Mucosa of gallbladder (tissue), 1 donor: ENCODE measurements at places on chromosomes 3 and 15.

DNA sequence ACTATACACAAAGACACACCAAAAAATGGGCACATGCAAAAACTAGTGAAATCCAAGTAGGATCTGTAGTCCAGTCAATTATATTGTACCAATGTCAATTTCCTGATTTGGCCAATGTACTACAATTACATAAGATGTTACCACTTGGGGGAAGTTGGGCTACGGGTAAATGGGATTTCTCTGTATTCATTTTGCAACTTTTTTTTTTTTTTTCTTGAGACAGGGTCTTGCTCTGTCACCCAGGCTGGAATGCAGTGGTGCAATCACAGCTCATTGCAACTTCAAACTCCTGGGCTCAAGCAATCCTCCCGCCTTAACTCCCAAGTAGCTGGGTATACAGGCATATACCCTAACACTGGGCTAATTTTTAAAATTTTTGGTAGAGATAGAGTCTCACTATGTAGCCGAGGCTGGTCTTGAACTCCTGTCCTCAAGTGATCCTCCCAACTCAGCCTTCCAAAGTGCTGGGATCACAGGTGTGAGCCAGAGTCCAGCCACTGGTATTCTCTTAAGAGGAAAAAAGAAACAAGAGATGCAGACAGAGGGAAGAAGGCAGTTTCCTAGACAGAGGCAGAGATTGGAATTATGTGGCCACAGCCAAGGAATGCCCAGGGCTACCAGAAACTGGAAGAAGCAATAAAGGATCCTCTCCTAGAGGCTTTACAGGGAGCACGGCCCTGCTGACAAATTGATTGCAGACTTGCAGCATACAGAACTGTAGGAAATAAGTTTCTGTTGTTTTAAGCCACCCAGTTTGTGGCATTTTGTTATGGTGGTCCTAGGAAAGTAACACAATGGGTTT lies 33.3 kb downstream of the TFDP2 start:
- no peak for DNase-seq

DNA sequence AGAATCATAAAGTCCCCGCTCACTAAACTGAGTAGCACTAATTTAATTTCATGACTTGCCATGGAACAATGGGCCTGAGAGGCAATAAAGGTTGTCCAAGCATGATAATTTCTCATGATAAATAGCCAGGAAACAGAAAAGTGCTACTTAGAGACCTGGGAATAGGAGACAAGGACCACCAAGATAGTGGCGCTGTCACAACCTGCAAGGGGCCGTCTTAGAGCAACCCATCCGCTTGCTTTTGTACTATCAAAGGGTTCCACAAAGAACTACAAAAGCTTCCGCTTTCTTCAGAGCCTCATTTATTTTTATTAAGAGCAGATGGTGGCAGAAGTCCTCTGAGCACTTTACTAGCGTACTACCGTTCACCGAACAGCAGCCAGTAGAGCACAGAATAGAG lies 421.7 kb upstream of the GRM7 start:
- no peak for DNase-seq

DNA sequence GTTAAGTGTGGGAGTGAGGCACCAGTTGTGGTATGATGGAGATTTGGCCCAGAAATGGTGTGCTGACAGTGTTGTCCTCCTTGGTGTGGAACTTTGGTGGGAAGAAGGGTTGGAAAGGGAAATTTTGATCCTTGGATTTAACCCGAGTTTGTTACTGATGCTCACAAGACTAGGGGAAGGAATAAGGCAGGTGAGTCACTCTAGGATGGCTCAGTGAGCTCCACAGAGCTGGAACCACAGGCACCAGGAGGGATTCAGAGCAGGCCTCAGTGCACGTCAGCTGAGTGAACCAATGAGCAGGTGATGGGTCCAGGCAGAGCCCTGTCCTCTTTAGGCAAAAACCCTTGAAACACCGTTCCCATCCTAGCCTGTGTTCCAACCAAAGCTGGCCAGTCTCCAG lies 11.4 kb downstream of the CHRD start:
- no peak for DNase-seq

DNA sequence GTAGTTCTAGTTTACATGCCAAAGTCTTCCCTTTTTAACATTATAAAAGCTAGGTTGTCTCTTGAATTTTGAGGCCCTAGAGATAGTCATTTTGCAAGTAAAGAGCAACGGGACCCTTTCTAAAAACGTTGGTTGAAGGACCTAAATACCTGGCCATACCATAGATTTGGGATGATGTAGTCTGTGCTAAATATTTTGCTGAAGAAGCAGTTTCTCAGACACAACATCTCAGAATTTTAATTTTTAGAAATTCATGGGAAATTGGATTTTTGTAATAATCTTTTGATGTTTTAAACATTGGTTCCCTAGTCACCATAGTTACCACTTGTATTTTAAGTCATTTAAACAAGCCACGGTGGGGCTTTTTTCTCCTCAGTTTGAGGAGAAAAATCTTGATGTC lies 21.3 kb downstream of the SLC35A5 start:
- no peak for DNase-seq

DNA sequence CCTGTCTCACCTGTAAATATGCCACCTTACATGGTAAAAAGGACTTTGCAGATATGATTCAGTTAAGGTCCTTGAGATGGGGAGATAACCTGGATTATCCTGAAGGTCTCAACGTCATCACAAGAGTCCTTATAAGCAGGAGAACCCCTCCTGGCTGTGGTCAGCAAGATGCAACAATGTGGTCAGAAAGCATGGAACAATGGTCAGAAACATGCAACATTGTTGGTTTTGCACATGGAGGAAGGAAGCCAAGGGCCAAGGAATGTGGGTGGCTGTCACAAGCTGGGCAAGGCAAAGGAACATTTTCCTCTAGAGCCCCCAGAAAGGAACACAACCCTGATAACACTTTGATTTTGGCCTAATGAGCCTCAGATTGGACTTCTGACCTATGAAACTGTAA lies 9.4 kb upstream of the SUMF1 start:
- no peak for DNase-seq

- DNase-seq = no peak
These were observed 674 bp downstream of the SERP1 start for GRCh38 chr3:150545419-150546225.

DNA sequence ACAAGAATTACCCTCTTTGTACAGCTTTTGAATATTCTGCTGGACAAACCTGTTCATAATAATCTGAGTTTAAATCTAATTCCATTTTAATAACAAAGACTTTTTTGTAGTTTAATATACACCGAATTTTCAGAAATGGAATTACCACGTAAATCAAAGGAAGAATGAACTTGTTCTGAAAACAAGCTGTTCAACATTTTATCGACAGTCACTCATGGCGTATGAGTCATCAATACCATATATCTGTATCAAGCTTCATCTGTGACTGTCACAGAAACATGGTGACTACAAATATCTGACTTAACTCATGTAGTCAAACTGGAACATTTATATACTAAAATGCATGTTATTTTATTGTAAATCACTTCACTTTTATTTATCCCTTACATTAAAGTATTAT lies 90.0 kb downstream of the EFL1 start:
- DNase-seq = no peak

DNA sequence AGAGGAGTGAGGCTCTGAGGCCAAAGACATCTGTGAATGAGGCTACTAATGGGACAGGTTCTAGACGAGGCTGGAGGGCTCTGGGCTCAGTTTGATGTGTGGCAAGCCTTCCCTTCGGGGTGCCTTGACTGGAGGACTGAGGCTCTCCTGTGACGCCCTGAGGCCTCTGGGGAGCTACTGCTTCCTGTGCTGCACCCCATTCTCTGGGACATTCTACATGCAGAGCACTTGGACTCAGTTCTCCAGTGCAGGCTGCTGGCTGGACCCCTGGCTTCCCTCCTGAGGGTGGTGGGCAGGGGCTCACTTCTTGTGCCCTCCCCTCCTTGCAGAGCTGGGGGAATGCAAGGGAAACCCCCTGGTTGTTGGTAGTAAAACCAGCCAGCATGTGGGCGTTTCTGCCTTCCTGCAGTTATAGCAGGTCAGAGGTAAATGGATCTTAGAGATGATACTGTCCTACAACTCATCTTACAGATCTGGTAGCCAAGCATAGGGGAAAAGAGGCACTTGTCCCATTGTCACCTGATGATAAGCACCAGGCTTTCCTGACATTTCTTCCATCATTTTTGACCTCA lies 133.3 kb downstream of the CHDH start:
- no peak for DNase-seq

- DNase-seq = no peak
These were observed 33.9 kb upstream of the CDCP1 start for GRCh38 chr3:45180051-45180450.

- DNase-seq = no peak
These were observed 78.8 kb upstream of the PRR23C start for GRCh38 chr3:139123377-139124095.

DNA sequence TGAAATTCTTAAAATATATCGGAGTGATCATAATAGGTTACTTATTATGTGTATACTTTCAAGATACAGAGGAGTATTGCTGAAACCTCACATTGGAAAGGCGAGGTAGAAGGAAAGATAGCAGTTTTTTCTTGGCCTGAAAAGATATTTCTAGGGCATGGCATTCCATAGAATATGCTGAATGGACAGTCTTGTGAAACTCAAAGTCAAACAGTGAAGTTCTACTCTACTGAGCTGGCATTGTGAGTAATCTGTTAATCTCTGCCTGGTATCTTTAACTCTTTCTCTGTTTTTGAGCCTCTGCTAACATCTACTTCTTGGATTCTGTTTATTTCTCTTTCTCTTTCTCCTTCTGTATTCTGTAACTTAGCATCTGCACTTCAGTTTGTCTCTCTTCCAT lies 176.3 kb upstream of the ZBTB20 start:
- DNase-seq = no peak

DNA sequence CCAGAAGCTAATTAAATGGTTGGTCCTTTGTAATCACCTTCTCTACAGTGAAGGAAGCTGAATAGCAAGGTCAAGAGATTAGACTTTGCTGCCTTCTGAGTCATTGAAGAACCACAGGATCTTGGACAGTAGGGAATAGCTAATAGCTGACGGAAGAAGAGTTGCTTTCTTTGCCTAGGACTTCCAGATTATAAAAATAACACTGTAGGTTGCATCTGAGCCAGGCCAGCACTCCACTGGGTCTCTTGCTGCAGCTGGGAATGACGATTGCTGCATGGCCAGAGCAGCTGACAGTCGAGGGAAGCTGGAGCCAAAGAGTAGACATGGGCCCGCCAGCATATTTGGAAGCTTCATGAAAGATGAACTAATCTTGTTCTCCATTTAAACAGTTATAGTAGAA lies 81.5 kb upstream of the KCNMB2 start:
- peak; percentile 47 for DNase-seq

GRCh38 chr3:148585671-148586379 lies 111.9 kb upstream of the AGTR1 start:
- no peak for DNase-seq
